ENCODE measurements at places on chromosomes 16 and 17. TPM values are rescaled to one million over a fixed set of nuclear protein-coding genes. Genes with fewer than 3 reads are reported as not detected.

DNA sequence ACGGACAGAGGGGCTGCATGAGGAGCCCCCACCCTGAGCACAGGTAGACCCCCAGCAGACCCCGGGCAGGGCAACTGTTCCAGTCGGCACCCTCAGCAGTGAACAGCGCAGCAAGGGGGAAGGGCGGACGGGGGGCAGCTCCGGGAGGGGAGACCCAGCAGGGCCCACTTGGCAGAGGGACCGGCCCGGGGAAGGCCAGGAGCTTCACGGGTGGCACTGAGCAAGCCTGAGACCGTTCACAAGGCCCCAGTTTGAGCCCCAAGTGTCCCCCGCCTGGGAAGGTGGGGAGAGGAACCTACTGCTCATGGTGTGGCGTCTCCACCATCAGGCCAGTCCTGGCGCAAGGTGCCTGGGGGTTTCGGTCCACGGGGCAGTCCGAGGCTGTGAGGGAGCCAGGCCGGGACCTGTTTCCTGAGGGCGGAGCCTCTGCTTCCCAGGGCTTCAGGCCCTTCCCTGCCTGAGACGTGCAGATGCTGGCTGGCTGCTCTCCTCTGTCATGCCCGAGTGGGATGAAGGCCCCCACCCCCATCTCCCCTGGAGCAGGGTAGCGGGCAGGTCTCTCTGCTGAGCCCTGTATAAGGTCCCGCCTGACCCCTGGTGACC is 54.4 kb upstream of the GNG13 start:
- DNase-seq: no peak

DNA sequence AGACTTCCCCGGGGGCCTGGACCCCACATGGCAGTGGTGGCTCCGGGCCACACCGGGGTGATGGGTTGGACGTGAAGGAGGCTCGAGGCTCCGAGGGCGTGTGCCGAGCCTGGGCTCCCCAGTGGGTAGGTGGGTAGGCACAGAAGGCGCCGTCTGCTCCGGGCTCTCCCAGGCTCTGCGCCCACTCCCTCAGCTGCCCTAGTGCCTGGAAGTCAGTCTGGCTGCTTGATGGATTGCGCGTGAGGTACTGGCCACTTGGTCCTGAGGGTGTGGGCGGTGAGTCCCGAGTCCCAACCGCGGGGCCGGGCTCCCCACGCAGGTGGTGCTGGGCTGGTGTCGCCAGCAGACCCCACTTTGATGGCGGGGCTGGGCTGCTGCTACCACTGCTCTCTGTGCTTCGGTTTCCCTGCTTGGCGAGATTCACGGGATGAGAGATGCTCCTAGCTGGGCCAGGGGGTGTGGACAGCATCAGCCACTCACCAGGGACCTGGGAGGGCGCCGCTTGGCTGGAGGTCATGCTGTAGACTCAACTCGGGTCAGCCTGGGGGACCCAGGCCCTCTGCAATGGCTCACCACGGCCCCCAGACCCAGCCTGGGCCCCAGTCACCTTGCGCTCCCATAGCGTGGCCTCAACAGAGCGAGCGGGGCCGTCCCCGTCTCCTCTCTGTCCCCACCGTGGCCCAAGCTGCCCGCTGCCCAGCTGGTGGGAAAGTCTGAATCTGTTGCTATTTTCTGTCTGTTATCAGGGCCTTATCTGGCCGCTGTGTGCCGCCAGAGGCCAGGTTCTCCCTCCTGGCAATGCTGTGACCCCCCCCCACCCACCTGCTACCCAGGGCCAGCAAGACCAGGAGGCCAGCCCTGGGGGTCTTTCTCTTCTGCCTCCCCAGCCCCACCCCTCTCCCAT is 26.1 kb downstream of the ZFPM1 start:
- no peak for DNase-seq

DNA sequence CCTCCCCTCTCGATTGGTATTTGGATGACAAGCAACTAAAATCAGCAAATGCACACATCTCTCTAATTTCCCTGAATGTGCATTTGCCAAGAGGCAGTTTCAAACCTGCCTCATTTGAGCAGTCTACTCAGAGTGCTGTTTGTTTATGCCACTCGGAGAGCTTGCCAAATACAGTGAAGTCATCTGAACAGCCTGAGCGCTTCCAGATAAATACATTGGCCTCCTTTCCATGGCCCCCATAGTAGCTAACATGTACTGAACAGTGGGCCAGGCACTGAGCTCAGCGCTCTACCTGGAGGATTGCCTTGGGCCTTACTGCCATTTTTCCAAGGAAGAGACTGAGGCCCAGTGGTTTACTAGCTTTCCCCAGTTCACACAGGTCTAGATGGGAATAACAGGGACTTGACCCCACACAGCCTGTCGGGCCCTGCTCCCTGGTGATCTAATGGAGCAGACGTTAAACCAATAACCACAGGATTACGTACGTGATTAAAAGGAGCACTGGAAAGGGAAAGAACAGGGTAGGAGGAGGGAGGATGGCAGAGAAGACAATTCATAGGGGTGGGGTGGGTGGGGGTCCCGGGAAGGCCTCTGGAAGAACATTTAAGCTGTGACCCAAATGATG is 18.7 kb upstream of the ANKRD40CL start:
- DNase-seq: no peak

- no peak for DNase-seq
Observed at GRCh38 chr16:89045181-89045815, 48.4 kb upstream of the ACSF3 start.

GRCh38 chr16:74052016-74052415 is 244.6 kb upstream of the PSMD7 start:
- no peak for DNase-seq

DNA sequence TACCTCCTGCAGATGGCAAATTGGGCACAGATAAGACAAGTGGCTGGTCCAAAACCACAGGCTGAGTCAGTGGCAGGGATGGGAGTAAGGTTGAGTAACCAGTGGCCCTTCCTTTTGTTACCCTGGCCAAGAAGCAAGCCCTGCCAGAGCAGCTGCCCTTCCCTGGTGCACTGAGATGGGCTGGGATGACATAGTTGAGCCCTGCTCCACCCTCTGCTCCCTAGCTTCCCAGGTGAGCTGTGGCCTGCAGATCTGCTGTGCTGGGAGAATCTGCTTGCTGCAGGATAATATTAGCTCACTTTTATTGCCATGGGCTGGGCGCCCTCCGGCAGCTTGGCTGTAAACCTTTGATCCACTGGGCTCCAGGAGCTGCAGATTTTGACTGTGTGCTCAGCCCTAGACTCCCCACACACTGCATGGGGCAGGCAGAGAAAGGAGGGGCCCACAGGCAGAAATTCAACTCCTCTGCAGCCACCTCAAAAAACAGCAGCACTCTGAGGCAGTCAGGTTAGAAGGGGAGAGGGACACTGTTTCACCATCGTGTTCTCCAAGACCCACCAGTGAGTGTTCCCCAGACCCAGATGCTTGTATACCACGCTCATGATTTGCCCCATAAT is 101.8 kb downstream of the CBLN1 start:
- no peak for DNase-seq

DNA sequence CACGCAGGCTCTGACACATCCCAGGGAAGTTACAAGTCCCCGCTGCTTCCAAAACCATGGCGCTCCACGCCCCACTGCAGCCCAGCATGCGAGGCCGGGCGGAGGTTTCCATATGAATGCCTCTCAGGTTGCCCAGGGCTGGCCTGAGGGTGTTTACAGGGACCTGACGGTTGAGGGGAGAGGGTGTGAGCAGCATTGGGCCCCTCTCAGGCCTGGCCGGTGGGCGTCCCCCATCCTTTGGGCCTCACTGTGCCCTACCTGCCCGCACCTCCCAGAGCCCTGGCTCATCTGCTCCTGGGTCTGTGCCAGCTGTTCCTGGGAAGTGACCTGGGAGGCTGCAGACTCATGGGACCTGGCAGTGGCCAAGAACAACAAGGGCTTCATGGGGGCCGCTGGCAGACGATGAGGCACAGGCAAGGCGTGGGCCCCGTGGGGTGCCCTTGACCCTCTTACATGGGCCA is 173.5 kb downstream of the C16orf95 start:
- DNase-seq: no peak

GRCh38 chr17:7080456-7081041 is 498 bp upstream of the CLEC10A start:
- no peak for DNase-seq

- DNase-seq: no peak
Observed at GRCh38 chr16:10978871-10979446, 34.6 kb downstream of the CLEC16A start.

GRCh38 chr16:11276896-11277593 is 765 bp upstream of the PRM2 start:
- DNase-seq: no peak

GRCh38 chr16:19874851-19875546 is 9.6 kb downstream of the GPRC5B start:
- no peak for DNase-seq

- no peak for DNase-seq
Observed at GRCh38 chr16:14530046-14530445, 100.0 kb downstream of the PARN start.

DNA sequence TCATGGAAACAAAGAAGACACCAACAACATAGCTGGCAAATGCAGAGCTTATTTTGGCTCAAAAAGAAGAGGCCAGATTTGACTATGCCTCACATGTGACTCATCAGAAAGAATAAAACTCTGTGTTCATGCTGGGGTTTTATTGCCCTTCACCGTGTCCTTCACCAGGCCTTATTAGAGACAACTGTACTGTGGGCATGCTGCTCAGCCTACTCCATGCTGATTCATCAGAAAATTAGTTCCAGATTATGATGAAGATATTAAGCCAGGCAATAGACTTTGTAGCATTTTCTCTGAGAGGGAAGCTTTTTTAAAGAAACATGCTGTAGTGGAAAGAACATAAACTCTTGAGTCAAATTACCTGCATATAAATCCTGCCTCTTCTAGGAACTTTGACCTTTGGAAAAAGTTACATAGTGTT is 89.8 kb downstream of the CYB561 start:
- no peak for DNase-seq

AP2B1 gene
- 165 TPM for total RNA-seq

NTN1 gene
- not detected for total RNA-seq

GJD3 gene
- not detected for total RNA-seq

Measured in CD4-positive, alpha-beta memory T cell (primary cell).